ENCODE measurements at places on chromosomes 3 and 15.
A peak's percentile ranks its signal among the peaks of the same experiment; 100 is the strongest.

DNA sequence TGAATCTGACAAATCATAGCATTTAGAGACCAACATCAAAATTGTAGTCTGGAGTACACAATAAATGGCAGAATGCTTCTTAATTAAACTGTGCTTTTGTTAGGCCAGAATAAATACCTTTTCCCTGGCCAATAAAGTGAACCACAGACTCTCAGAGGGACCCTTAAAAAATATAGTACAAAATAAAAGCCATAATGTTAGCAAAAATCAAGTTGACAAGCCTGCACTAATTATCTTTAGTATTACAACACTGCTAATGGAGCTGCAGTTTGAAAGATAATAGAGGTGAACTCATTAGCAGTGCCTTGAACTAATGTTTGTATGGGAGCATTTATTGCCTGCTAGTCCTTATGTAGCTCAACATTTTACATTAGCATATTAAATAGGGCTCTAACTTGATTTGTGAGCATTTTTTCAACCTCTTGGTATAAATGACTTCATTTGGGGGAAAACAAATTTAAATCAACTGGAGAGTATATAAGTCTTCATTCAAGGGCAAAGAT lies 801.3 kb downstream of the EPHA3 start:
- DNase-seq: no peak

GRCh38 chr15:58065445-58066041 lies at the start of gene ALDH1A2:
TSS of gene ALDH1A2 (minus strand) at chr15:58065711. CDS start at chr15:58065650, 61 bp downstream.
- DNase-seq: no peak

- no peak for DNase-seq
Measured at GRCh38 chr3:194691481-194692283, 6.0 kb downstream of the FAM43A start.

DNA sequence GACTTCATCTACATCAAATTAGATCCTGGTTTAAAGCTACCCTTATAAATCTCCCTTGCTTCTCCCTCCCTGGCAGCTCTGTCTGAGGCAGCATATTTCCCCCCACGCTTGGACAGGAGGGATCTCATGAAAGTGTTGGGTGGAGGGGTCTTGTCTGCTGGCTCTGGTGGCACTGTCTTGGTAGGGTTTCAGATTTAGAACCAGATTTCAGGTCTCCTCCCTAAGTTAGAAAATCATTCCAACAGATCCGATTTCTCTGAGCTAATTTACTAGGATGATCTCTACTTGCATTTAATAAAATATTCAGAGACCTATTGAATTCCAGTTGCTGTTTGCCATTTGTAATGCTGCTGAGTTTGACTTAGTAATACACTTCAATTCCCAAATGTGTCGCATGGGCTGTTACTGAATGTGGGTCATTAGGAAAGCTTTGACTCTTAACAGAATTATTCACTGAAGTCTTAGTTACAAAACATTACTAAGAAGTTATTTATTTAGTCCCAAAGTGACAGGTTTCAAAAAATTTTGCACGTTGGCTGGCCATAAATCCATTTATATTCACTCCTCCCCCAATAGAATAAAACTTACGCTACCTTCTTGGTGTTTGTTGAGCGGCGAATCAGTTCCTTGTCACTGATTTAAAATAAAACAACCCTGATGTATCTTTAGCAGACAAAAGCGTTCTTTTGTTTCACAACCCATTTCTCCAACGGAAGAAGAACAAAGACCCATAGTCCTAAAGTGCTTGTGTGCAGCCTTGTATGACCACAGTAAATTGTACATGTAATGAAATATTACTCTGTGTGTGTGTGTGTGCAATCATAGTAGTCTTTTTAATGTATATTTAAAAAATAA lies 84.5 kb downstream of the TRAK1 start:
- DNase-seq: no peak

GRCh38 chr15:40932649-40933516 lies 3.7 kb downstream of the DLL4 start:
- DNase-seq: no peak

- DNase-seq: no peak
Measured at GRCh38 chr3:169930843-169931242, 19.5 kb downstream of the SAMD7 start.

DNA sequence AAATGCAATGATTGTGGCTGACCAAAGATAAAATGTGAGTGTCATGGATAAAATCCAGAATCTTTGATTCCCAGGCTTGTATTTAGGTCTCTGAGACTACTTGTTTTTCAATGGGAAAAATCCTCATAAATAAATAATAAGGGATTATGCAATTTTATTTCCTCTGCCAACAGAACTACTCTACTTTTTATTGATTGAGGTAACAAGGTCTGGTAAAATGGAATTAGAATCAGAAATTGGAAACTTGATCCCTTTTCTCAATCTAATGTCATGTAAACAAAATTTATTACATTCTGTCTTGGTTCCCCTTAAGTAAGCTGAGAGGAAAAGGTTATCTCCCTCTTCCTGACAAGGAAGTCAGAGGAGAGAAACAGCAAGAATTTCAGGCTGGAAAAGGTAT lies 48.3 kb upstream of the CCDC50 start:
- no peak for DNase-seq

GRCh38 chr3:13894096-13894806 lies 14.4 kb upstream of the WNT7A start:
- DNase-seq: no peak

- DNase-seq: no peak
Measured at GRCh38 chr15:22845289-22845900, 6.9 kb downstream of the NIPA2 start.

- no peak for DNase-seq
Measured at GRCh38 chr3:126316501-126316939, 40.7 kb downstream of the KLF15 start.

- DNase-seq: no peak
Measured at GRCh38 chr15:89642106-89642505, 13.2 kb downstream of the KIF7 start.

GRCh38 chr15:59339252-59339672 lies 33.4 kb downstream of the MYO1E start:
- DNase-seq: no peak

DNA sequence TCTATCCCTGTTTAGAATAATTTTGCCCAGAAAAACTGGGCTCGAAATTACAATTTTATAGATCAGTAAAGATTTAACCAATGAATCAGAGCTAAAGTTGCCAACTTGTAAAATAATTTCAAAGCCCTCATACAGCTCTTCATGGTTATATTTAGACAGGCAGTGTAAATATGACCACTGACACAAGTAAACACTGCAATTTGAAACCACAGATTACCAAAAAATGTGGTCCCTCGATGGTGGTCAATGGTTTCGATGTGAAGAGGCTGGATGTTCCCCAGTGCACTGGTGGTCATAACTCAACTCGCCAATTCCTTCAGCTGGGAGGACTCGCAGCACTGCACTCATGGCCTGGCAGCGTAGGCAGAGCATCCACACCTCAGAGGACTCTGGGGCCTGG lies 28.6 kb downstream of the LRTM1 start:
- no peak for DNase-seq

- no peak for DNase-seq
Measured at GRCh38 chr3:14412831-14413380, 10.5 kb downstream of the SLC6A6 start.

DNA sequence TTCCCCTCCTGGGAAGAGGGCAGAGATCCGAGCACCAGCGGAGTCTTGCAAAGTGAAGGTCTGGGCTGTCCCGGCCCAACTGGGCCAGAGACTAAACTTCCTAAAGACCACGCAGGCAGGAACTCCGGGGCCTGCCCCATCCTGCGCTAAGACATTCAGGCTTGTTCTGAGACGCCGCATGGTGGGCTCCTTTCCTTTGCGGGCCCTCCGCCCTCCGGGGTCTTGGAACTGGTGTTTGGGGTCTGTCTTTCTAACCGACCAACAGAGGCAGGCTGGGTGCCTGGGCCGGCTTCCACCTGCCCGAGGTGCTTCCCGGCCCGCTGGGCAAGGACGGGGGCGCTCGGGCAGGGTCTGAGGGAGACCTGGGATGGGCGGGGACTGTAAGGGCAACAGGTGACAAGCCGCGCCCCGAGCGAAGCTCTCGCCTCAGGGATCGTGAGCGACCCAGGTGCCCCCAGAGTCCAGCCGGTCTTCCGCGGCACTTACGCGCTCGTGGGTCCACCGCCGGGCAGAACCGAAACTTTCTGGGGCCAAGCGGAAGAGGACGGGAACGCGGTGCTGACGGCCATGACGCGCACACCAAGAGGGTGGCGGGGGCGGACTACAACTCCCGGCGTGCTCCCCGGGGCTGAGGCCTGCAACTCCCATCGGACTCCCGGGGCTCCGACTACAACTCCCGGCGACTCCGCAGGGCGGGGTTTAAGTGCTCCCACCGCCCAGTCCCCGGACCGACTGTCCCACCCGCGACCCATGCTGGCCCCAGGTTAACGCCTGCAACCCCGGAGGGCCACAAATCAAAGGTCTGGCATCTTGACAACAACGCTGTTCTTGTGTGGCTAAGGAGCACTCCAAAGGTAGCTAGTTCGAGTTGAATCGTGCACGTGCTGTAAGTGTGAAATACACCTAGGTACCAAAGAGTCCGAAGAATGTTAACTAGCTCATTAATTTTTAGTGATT lies at the start of gene FYCO1:
Gene FYCO1, minus strand, starts transcription at position 589 of the 957 bp plus-strand sequence. CDS start 10,914 bp downstream, outside the sequence.
- DNase-seq: peak; percentile 85

GRCh38 chr3:62631488-62631887 lies 243.7 kb downstream of the CADPS start:
- DNase-seq: no peak

GRCh38 chr3:13425689-13426088 lies 5.6 kb upstream of the NUP210 start:
- DNase-seq: no peak

- no peak for DNase-seq
Measured at GRCh38 chr3:134211797-134212196, 38.9 kb downstream of the RYK start.

DNA sequence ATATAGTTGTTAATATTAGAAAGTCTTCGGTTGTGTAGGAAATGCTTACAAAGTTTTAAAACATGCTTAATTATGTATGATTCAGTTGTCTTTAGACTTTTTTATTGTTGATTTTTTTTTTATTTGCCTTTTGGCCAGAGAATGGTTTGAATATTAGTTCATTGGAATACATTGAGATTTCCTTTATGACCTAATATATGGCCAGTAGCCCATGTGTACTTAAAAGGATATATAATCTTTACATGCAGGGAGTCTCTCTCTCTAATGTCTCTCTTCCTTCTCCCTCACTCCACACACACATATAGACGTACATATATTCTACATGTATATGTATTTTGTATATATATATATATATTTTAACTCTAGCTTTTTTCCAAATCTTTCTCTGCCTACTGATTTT lies 67.3 kb upstream of the SKIL start:
- no peak for DNase-seq
